ENCODE measurements at places on chromosomes 7 and 10. TPM values are rescaled to one million over a fixed set of nuclear protein-coding genes. Genes with fewer than 3 reads are reported as not detected.

- peaks cover 8% of the 10 kb centered on the region for H3K4me1 ChIP-seq
- no peaks in the 10 kb centered on the region for H3K27me3 ChIP-seq
- peak overlapping the region; percentile 89 for H3K27ac ChIP-seq
- H3K4me3 ChIP-seq, result no peak overlapping the region
- H3K36me3 ChIP-seq, result no peaks in the 10 kb centered on the region
Observed at GRCh38 chr10:119409906-119410305, 132.6 kb downstream of the RGS10 start.

TAS2R5 gene
- not detected for total RNA-seq

- H3K4me1 ChIP-seq, result no peaks in the 10 kb centered on the region
- no peak overlapping the region for H3K27ac ChIP-seq
- no peak for DNase-seq
- no peak overlapping the region for H3K4me3 ChIP-seq
- H3K36me3 ChIP-seq, result no peaks in the 10 kb centered on the region
- H3K27me3 ChIP-seq, result no peaks in the 10 kb centered on the region
Observed at GRCh38 chr7:121276313-121276712, 52.5 kb upstream of the WNT16 start.

- H3K27me3 ChIP-seq, result peaks cover 31% of the 10 kb centered on the region
- no peak for DNase-seq
- H3K4me3 ChIP-seq, result no peak overlapping the region
- no peak overlapping the region for H3K27ac ChIP-seq
- no peaks in the 10 kb centered on the region for H3K36me3 ChIP-seq
Observed at GRCh38 chr10:28730031-28730778, 52.9 kb downstream of the BAMBI start.

RSPH10B gene
- not detected for total RNA-seq

- no peaks in the 10 kb centered on the region for H3K4me1 ChIP-seq
- H3K36me3 ChIP-seq, result no peaks in the 10 kb centered on the region
- no peaks in the 10 kb centered on the region for H3K27me3 ChIP-seq
Observed at GRCh38 chr7:125445836-125446235, 516.2 kb upstream of the POT1 start.

DNA sequence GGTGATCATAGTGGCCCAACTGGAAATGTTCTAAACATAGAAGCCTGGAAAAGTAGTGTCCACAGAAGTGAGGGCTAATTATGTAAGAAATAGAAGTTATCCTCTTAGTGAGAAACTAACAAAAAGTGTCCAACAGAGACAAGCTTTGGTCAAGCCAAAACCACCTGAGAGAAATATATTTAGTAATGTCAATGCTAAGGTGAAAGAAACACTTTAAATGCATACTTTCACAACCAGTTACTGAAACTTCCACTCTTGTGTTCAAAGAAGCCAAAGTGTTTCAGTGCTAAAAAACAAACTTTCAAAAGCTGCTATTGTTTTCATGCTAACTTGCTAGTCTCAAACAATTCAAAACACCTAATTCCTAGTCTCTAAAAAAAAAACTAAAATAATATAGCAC is 18.1 kb downstream of the RAB11FIP2 start:
- no peaks in the 10 kb centered on the region for H3K27me3 ChIP-seq
- no peaks in the 10 kb centered on the region for H3K36me3 ChIP-seq
- no peak overlapping the region for H3K4me3 ChIP-seq

LAMB1 gene
- total RNA-seq, result 39.7 TPM

- no peaks in the 10 kb centered on the region for H3K4me1 ChIP-seq
- H3K36me3 ChIP-seq, result no peaks in the 10 kb centered on the region
- no peak for DNase-seq
Observed at GRCh38 chr7:40492946-40493345, 358.1 kb downstream of the SUGCT start.

DNA sequence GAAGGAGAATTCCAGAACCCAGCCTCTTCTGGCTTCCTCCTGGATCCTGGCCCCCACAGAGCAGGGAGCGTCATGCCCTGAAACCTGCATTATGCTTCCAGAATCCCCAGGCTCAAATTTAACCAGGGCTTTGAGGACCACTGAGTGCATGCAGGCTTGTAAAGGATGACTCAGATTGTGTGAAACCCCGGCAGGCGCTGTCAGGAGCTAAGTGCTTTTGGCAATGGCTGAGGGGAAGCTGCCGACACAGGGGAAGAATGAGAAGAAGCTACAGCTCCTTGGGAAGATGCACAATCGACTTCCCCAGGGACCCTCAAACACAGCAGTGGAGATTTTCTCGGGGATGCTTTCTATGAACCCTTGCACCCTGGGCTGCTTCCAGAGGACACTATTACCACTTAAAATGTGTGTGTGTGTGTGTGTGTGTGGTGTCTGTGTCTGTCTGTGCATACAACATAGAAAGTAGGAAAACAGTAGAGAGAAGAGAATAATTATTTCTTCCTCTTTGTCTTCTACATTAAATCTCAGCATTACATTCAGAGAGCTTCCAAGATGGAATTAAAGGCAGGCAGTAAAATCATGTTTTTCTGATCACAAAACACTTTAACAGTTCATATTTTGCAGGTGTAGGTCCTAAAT is 183.5 kb upstream of the INHBA start:
- H3K27me3 ChIP-seq, result no peaks in the 10 kb centered on the region
- H3K4me3 ChIP-seq, result no peak overlapping the region
- H3K27ac ChIP-seq, result peak overlapping the region; percentile 32
- H3K4me1 ChIP-seq, result no peaks in the 10 kb centered on the region
- no peaks in the 10 kb centered on the region for H3K36me3 ChIP-seq

LRRC17 gene
- not detected for total RNA-seq

LHPP gene
- 21.0 TPM for total RNA-seq

GRCh38 chr7:137417464-137417863 is 73.9 kb upstream of the PTN start:
- H3K27me3 ChIP-seq, result no peaks in the 10 kb centered on the region
- no peak overlapping the region for H3K27ac ChIP-seq
- no peaks in the 10 kb centered on the region for H3K4me1 ChIP-seq
- DNase-seq, result no peak
- H3K36me3 ChIP-seq, result no peaks in the 10 kb centered on the region
- no peak overlapping the region for H3K4me3 ChIP-seq

- no peak overlapping the region for H3K27ac ChIP-seq
- no peak for DNase-seq
- no peaks in the 10 kb centered on the region for H3K36me3 ChIP-seq
- H3K27me3 ChIP-seq, result no peaks in the 10 kb centered on the region
- no peak overlapping the region for H3K4me3 ChIP-seq
Observed at GRCh38 chr7:109476409-109476808, 906.7 kb downstream of the DNAJB9 start.

GRCh38 chr7:64639267-64640001 is 26.5 kb upstream of the ZNF107 start:
- no peaks in the 10 kb centered on the region for H3K27me3 ChIP-seq
- no peaks in the 10 kb centered on the region for H3K36me3 ChIP-seq
- no peak overlapping the region for H3K4me3 ChIP-seq
- H3K27ac ChIP-seq, result peak overlapping the region; percentile 75

GRCh38 chr10:78980815-78981214 is 88.0 kb upstream of the ZMIZ1 start:
- H3K27me3 ChIP-seq, result no peaks in the 10 kb centered on the region
- H3K36me3 ChIP-seq, result no peaks in the 10 kb centered on the region
- peaks cover 14% of the 10 kb centered on the region for H3K4me1 ChIP-seq

TRIM50 gene
- not detected for total RNA-seq

- H3K4me1 ChIP-seq, result peaks cover 5% of the 10 kb centered on the region
- peaks cover 28% of the 10 kb centered on the region for H3K36me3 ChIP-seq
- H3K27me3 ChIP-seq, result no peaks in the 10 kb centered on the region
- H3K27ac ChIP-seq, result no peak overlapping the region
Observed at GRCh38 chr7:6338551-6339274, 66.3 kb upstream of the CYTH3 start.

DNA sequence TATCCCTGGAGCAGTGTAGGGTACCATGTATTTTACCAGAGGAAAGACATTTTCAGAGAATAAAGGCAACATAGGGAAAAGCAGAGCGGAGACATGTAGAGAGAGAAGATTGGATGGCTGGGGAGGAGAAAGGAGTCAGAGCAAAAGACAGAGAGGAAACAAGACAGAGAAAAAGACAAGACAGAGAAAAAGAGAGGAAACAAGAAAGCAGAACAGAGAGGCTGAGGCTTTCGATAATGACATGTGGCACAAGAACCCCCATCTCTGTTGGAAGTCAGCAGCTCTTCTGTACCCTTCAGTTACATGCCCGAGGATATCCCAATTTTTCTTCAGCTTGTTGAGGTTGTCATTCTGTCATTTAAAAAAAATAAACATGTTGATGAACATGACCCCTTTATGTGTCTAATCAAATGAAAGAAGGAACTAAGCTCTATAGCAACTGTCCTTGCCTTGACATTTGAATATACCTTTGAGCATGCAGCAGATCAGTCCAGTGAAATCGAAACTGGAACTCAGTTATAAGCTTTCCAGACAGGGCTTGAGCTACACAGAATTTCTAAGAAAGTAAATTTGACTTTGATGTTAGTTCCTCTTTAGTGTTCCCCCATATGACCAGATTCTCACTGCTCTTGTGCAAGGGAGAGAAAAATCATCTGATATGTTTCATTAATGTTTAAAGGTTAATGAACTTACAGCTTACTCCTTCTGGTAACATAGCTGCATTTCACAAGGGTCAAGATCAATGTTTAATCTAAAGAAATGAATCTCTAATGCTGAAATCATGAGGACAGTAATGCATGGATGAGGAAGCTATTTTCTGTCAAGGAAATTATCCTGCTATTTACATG is 75.1 kb upstream of the SP4 start:
- H3K27me3 ChIP-seq, result no peaks in the 10 kb centered on the region
- no peaks in the 10 kb centered on the region for H3K36me3 ChIP-seq
- H3K4me3 ChIP-seq, result no peak overlapping the region
- no peaks in the 10 kb centered on the region for H3K4me1 ChIP-seq
- H3K27ac ChIP-seq, result peak overlapping the region; percentile 29
- no peak for DNase-seq

- no peaks in the 10 kb centered on the region for H3K27me3 ChIP-seq
- peak overlapping the region; percentile 65 for H3K4me3 ChIP-seq
- peaks cover 49% of the 10 kb centered on the region for H3K4me1 ChIP-seq
- no peak for DNase-seq
- no peaks in the 10 kb centered on the region for H3K36me3 ChIP-seq
Observed at GRCh38 chr7:99504281-99504602, 220 bp upstream of the ZKSCAN5 start.

DLG5 gene
- 46.4 TPM for total RNA-seq

DNA sequence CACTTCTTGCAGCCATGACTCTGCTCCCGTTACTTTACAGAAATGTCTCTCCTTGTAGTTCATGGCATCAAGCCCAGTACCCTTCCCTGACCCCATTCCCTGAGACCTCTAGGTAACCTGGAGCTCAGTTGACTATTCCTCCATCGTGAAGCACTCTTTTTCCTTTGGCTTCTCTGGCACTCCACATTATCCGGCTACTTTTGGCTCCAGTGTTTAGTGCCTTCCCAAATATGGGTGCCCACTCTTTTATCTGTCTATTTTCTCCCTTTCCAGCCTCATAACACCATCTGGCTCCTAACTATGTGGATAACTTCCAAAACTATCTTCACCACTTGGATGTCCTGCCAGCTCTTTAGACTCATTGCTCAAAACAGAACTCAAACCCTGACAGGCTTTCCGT is 744.7 kb upstream of the GALNT17 start:
- H3K36me3 ChIP-seq, result no peaks in the 10 kb centered on the region
- no peak overlapping the region for H3K4me3 ChIP-seq
- no peak for DNase-seq
- no peaks in the 10 kb centered on the region for H3K27me3 ChIP-seq
- no peaks in the 10 kb centered on the region for H3K4me1 ChIP-seq

DNA sequence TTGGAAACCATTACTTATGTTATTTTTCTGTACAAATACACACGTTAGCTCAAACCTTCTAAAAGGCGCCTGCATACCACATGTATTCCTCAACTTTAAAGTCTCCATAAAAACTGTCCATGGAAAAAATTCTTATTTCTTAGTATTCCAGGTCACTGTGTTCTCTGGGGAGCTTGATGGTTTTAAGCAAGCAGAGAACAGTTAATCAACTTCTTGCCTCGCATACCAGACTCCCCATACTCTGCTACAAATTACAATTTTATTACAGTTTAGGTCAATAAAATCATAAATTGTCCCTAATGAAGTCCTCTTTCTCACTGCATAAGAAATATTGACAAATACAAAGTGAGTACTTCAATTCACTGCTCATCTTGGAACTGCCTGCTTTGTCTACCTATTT is 77.0 kb upstream of the GPR22 start:
- H3K4me3 ChIP-seq, result no peak overlapping the region
- H3K4me1 ChIP-seq, result no peaks in the 10 kb centered on the region
- no peak for DNase-seq
- H3K27ac ChIP-seq, result no peak overlapping the region
- H3K36me3 ChIP-seq, result no peaks in the 10 kb centered on the region

DNA sequence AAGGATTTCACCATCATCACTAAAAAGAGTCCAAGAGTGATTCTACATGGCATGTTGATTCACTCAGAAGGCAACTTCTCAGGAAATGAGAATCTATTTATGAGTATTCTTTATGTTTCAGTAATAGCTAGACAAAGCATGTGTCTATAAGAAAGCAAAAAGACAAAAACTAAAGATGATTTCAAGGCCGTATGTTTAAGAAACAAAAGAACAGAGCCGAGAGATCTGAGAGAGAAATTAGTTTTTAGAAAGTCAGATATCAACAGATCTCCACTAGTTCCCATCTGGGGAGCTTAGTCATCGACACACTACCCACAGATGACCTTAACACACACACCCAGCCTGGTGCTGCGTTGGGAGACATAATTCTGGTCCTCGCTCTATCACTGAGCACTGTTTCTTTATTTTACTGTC is 21.0 kb downstream of the PIP4K2A start:
- H3K4me1 ChIP-seq, result peaks cover 51% of the 10 kb centered on the region
- no peak overlapping the region for H3K4me3 ChIP-seq
- no peaks in the 10 kb centered on the region for H3K36me3 ChIP-seq
- DNase-seq, result no peak

GRCh38 chr10:121461307-121461706 is 136.9 kb downstream of the FGFR2 start:
- H3K27ac ChIP-seq, result no peak overlapping the region
- H3K4me3 ChIP-seq, result no peak overlapping the region
- H3K36me3 ChIP-seq, result no peaks in the 10 kb centered on the region
- no peaks in the 10 kb centered on the region for H3K4me1 ChIP-seq
- no peaks in the 10 kb centered on the region for H3K27me3 ChIP-seq
- no peak for DNase-seq

DNA sequence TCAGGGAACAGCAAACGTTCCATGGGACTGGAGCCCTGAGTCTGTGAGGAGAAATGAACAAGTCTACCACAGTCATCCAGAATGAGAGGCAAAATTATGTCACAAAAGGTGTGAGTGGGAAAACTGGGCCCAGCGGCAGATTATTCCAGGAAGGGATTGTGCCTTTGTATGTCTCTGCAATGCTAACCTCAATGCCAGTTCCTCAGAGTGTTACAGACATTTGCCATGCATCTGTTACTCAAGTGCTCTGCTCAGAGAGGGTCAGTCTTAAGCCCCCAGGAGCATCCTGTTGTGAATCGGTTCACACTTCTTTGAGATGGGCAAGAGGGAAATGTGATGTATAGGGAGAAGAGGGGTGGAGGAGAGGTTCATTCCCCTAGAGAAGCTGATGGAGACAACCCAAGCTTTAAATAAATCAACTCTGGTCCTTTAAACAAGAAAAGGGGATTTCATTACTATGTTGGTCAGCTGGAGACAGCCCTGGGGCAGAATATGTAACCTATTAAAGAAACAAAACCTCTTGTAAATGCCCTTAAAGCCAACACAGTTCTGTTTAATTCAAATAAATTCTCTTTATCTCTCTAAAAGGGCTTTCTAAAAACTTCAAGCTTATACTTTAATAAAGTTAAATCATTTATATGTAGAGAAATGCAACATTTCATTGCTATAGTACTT is 85.9 kb upstream of the GRB10 start:
- H3K4me3 ChIP-seq, result no peak overlapping the region
- H3K27me3 ChIP-seq, result no peaks in the 10 kb centered on the region
- H3K4me1 ChIP-seq, result no peaks in the 10 kb centered on the region
- H3K27ac ChIP-seq, result no peak overlapping the region

LRRC18 gene
- total RNA-seq, result not detected

Data from esophagus squamous epithelium (tissue), 5 donors.